ENCODE measurements at places on chromosomes 13 and 19.

- DNase-seq: peak; percentile 2
Observed at GRCh38 chr13:110965038-110965754, 50.3 kb upstream of the ANKRD10 start.

- no peak for DNase-seq
Observed at GRCh38 chr19:35045667-35046300, 4.3 kb downstream of the HPN start.

GRCh38 chr13:30313311-30313710 is 6.0 kb upstream of the KATNAL1 start:
- DNase-seq: no peak

- DNase-seq: no peak
Observed at GRCh38 chr19:27920774-27921173, 1292.2 kb downstream of the UQCRFS1 start.

- no peak for DNase-seq
Observed at GRCh38 chr13:40058757-40059236, 403.3 kb downstream of the COG6 start.

DNA sequence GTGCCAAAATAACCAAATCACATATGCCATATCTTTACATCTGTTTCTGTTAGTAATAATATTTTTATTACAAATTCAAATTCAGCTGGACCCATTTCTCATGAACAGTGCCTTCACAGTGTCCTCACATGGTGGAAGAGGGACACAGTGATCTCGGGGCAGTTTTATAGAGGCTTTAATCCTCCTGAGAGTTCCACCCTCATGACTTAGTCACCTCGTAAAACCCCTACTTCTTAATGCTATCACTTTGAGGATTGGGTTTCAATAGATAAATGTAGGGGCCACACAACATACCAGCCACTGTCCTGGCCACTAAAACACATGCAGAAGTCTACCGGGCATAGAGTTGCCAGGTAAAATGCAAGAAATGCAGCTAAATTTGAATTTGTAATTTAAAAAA is 201.5 kb downstream of the MYO16 start:
- DNase-seq: no peak

Data from stimulated activated CD4-positive, alpha-beta T cell treated with anti-CD3 and anti-CD28 coated beads, Interleukin-2, amount 100 ng/mL, for 4 hours (primary cell).